ENCODE measurements at places on chromosomes 3 and 15. TPM values are rescaled to one million over a fixed set of nuclear protein-coding genes. Genes with fewer than 3 reads are reported as not detected.
A peak's percentile ranks its signal among the peaks of the same experiment; 100 is the strongest.

- no peaks in the 10 kb centered on the region for H3K4me1 ChIP-seq
- H3K36me3 ChIP-seq = no peaks in the 10 kb centered on the region
- H3K27me3 ChIP-seq = no peaks in the 10 kb centered on the region
- no peak for DNase-seq
Observed at GRCh38 chr3:131081224-131081623, 54.5 kb downstream of the NEK11 start.

DNA sequence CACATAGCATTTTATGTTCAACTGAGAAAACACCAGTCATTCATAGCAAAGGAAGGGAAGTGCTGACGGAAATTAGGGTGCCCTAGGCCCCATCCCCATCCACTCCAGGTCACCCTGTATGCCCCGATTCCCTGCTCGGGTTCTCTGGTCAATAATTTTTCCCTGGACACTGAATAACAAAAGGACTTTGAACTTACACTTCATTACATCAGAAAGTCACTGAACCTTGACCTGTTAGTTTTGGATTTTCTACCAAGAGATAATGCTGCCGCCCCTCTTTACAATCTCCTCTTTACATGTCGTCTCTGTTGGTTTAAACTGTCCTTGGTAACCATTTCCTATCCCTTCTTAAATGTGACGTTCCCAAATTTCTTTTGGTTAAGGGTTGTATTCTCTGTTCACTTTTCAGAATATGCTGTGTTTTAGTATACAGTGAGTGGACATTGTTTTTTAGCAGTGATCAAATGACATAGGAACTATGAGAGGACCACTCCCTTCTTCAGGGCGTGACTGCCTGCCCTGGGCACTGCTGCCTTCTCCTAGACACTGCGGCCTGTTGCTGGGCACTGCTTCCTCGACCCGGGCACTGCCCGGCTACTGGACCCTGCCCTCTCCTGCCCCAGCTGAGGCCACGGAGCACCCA lies 13.6 kb upstream of the AHSG start:
- no peaks in the 10 kb centered on the region for H3K4me1 ChIP-seq
- no peaks in the 10 kb centered on the region for H3K27me3 ChIP-seq
- no peak overlapping the region for H3K27ac ChIP-seq
- no peak for DNase-seq
- H3K4me3 ChIP-seq = no peak overlapping the region

MEX3B gene
- 2.3 TPM for total RNA-seq

DNA sequence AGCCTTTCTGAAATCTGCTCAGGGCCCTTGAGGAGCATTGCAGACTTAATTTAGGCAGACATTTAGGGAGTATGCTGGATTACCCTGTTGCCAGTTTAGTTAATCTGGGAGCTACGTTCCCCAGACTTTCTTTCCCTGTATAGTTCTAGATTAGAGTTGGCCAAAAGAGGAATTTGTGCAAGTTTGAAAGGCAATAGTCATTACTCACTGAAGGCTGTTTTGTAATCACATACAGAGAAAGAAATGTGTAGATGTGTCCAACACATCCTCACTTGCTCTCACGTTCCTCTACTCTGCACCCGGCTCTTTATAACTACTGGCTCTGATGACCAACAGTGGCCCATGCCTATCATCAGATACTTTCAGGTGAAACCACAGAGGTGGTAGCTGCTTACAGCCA lies 24.2 kb downstream of the MASP1 start:
- no peak for DNase-seq
- no peaks in the 10 kb centered on the region for H3K4me1 ChIP-seq
- no peaks in the 10 kb centered on the region for H3K27me3 ChIP-seq
- no peaks in the 10 kb centered on the region for H3K36me3 ChIP-seq
- H3K4me3 ChIP-seq = no peak overlapping the region
- no peak overlapping the region for H3K27ac ChIP-seq

- H3K4me3 ChIP-seq = peak overlapping the region; percentile 87
- H3K4me1 ChIP-seq = peaks cover 14% of the 10 kb centered on the region
- peak overlapping the region; percentile 99 for H3K27ac ChIP-seq
- no peaks in the 10 kb centered on the region for H3K27me3 ChIP-seq
- no peaks in the 10 kb centered on the region for H3K36me3 ChIP-seq
Observed at GRCh38 chr15:56732135-56732885, 999 bp downstream of the ZNF280D start.

- DNase-seq = no peak
- no peak overlapping the region for H3K27ac ChIP-seq
Observed at GRCh38 chr3:55880357-55880756, 393.3 kb upstream of the WNT5A start.

ZPLD1 gene
- not detected for total RNA-seq

- no peaks in the 10 kb centered on the region for H3K4me1 ChIP-seq
- DNase-seq = no peak
- H3K27ac ChIP-seq = no peak overlapping the region
- no peaks in the 10 kb centered on the region for H3K27me3 ChIP-seq
Observed at GRCh38 chr3:19652336-19652735, 281.7 kb downstream of the EFHB start.

DNA sequence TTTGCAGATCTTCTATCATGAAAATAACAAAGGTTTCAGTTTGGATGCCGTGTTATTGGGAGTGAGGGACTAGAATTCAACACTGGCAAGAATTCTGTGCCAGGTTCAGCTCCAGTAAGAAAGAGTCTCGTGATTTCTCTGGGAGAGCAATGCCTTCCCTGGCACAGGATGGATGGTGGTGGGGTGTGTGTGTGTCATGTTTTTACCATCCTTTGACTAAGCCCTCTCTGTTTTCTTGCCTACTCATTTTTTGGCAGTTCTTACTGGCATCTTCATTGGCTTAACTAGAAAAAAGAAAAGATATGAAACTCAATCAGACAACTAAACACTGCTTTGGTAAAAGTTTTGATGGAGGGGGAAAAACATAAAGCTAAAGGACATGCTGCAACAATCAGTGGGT lies 86.6 kb downstream of the FMN1 start:
- no peak overlapping the region for H3K4me3 ChIP-seq
- no peaks in the 10 kb centered on the region for H3K27me3 ChIP-seq
- no peaks in the 10 kb centered on the region for H3K4me1 ChIP-seq
- H3K36me3 ChIP-seq = no peaks in the 10 kb centered on the region

GRCh38 chr15:69014454-69014853 lies at the start of gene NOX5:
TSS of gene NOX5 (plus strand) at chr15:69014695. CDS start at chr15:69014736, 41 bp downstream.
- H3K27me3 ChIP-seq = no peaks in the 10 kb centered on the region
- DNase-seq = no peak
- no peaks in the 10 kb centered on the region for H3K36me3 ChIP-seq
- no peak within 1 kb of the TSS for H3K27ac ChIP-seq

DNA sequence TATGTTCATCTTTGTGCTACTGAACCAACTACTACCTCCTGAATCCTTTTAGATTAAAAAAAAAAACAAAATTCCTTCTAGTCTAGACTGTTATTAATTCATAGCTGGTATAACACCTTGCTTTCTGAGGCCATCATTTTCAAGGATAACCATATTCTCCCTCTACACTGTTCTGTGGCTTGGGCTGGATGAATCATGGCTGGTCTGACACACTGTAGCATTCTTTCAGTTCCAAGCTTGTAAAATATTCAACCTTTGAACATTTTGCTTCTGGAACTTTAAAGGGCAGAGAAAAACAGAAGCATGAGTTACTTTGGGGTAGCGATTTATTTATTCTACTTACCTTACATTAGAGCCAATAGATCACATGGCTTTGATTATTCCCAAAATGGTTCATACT lies 7.6 kb downstream of the HSPBAP1 start:
- no peaks in the 10 kb centered on the region for H3K4me1 ChIP-seq
- H3K27me3 ChIP-seq = no peaks in the 10 kb centered on the region
- no peak overlapping the region for H3K4me3 ChIP-seq
- H3K27ac ChIP-seq = no peak overlapping the region
- no peaks in the 10 kb centered on the region for H3K36me3 ChIP-seq

CCR9 gene
- total RNA-seq = not detected

DNA sequence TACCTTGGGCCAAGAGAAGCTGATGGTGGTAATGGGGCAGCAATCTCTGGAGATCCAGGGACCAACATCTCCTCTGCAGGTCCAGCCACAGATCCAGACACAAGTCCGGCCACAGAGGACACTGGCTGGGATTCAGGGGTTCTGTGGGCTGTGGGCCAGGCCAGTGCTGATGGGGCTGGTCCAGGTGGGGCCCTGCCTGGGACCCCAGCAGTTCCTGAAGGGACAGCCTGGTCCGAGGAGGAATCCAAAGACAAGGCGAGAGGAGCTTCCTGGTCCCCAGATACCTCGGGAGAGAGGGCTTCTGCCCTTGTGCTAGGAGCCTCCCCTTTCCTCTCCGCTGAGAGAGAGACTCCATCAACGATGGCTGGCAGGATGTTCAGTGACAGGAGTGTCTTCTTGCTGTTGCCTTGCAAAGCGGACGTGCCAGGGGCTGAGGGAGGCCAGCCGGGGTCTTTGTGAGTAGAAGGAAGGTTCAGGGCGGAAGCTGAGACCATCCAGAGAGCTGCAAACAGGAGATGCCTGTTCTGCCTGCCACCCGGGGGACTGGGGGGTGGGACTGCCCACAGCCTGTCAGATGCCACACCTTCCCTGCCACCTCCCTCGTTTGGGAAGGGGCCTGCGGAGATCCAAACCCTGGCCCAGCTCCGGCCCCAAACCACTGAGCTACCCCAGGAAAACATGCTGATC lies 24.5 kb upstream of the GOLGA6C start:
- no peak for DNase-seq
- H3K27me3 ChIP-seq = no peaks in the 10 kb centered on the region
- H3K27ac ChIP-seq = no peak overlapping the region
- H3K36me3 ChIP-seq = no peaks in the 10 kb centered on the region
- no peaks in the 10 kb centered on the region for H3K4me1 ChIP-seq

GRCh38 chr3:88979760-88980159 lies 127.7 kb upstream of the EPHA3 start:
- no peaks in the 10 kb centered on the region for H3K4me1 ChIP-seq
- no peak overlapping the region for H3K4me3 ChIP-seq
- no peaks in the 10 kb centered on the region for H3K36me3 ChIP-seq

DNA sequence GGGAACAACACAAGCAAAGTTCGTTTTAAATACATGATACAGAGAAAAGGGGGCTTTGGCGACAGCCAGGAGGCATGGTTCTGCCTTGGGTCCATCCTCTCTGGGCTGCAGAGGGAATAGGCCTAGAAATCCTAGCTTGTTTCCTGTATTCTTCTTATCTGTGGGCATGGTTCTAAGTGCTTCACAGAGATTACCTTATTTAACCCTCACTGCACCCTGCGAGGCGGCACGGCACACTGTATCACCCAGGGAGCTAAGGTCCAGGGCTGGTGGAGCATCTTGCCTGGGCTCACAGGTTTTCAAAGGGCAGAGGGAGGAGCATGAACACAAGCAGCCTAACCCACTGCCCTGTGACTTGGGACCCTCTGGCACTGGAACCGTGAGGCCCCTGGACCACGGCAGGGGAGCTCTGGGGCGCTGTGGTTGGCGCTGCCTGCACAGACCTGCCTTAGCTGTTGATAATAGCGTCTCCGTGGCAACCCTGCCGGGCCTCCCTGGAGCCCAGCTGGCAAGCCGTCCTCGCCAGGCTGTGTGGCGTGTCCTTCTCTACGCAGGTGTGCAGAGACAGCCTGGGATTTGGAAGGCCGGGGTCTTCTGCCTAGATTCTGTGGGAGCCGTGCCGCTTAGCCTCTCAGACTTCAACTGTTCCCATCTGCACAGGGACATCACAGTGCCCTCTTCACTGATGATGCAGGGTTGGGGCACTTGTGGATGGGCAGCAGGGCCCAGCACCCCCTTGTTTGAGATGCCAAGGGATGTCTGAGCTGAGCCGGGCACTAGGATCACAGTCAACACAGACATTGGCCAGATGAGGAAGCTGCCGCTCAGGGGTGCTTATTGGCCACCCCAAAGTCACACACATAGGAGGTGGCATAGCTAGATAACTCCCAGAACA lies 154.6 kb upstream of the TLE3 start:
- no peak for DNase-seq
- no peak overlapping the region for H3K27ac ChIP-seq
- H3K36me3 ChIP-seq = no peaks in the 10 kb centered on the region
- H3K4me1 ChIP-seq = no peaks in the 10 kb centered on the region

- H3K4me1 ChIP-seq = peaks cover 4% of the 10 kb centered on the region
- H3K27ac ChIP-seq = peak overlapping the region; percentile 98
- no peaks in the 10 kb centered on the region for H3K36me3 ChIP-seq
- DNase-seq = no peak
- H3K4me3 ChIP-seq = no peak overlapping the region
- no peaks in the 10 kb centered on the region for H3K27me3 ChIP-seq
Observed at GRCh38 chr15:62894322-62895085, 148.0 kb upstream of the TPM1 start.

GRCh38 chr3:46406788-46407611 lies at the start of the genes CCR5AS and CCRL2:
TSS of gene CCR5AS (minus strand) at chr3:46407066.
TSS of gene CCRL2 (plus strand) at chr3:46407259. CDS start at chr3:46408080, 821 bp downstream.
- no peak for DNase-seq
- no peaks in the 10 kb centered on the region for H3K36me3 ChIP-seq
- peak within 1 kb of the TSS; percentile 50 for H3K4me3 ChIP-seq
- no peaks in the 10 kb centered on the region for H3K4me1 ChIP-seq
- H3K27ac ChIP-seq = peak within 1 kb of the TSS; percentile 84
- no peaks in the 10 kb centered on the region for H3K27me3 ChIP-seq

ST6GAL1 gene
- total RNA-seq = 28.5 TPM

- H3K36me3 ChIP-seq = no peaks in the 10 kb centered on the region
- no peak overlapping the region for H3K4me3 ChIP-seq
- H3K4me1 ChIP-seq = no peaks in the 10 kb centered on the region
- no peak overlapping the region for H3K27ac ChIP-seq
- DNase-seq = no peak
- H3K27me3 ChIP-seq = no peaks in the 10 kb centered on the region
Observed at GRCh38 chr15:101447168-101447533, 42.4 kb downstream of the PCSK6 start.
